ENCODE measurements at places on chromosomes 13 and 19. TPM values are rescaled to one million over a fixed set of nuclear protein-coding genes. Genes with fewer than 3 reads are reported as not detected.

DNA sequence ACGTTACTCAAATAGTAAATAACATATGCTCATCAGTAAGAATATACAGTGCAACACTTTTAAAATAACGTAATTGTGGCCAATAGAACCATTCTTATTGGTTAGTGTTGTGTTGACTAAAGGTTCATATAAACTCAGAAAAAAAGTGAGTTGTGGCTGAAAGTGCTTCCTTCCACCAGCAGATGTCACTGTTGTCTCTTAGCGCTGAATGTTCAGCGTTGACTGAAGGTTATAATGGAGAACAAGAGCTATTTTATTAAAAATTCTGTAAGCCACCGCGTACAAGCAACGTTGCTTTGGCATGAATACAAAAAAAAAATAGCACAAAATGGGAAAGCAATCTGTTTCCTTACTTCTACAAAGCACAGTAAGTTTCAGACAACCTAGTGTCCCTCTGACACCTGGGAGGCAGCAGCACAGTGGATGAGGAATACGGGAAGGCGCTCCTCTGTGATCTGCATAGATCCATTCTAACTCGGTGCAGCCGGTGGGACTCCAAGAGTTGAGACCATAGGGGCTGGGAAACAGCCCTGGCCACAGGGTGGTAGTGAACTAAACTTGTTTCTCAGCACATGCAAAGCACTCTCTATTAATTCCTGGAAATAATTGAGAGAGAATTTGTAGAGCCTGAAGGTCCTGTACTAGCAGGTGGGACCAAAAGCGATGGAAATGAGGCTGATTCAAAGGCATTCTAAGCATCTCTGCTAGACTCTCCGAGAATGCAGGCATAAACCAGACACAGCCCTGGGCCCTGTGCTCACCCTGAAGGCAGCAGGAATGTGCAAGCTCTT is 23.9 kb upstream of the OXGR1 start:
- peak; percentile 63 for DNase-seq

DNA sequence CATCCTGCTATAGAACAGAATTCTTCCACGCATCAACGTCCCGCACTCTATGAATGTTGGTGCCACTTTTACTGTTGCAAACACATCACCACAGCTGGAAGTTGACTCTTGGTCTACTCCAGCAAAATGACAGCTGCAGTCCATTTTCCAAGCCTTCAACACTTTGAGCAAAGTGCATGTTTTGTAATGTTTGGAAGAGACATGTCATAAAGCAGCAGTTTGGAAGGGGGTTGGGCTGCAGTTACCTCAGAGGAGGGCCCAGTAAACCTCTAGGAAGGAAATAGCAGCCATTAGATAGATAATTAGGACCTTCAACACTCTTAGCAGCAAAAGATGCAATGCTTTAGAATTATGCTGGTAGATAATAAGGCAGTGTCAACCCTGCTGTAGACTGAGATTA is 323.6 kb downstream of the TDRD3 start:
- DNase-seq: no peak

Gene CD70
- polyA plus RNA-seq: 0.26 TPM

Gene BCL2L12
- polyA plus RNA-seq: 39.6 TPM

GRCh38 chr19:50264483-50265186 is 61.2 kb downstream of the MYH14 start:
- DNase-seq: no peak

All from renal pelvis (tissue), 12 donors.